Cortex of kidney (tissue), 1 donor: ENCODE measurements at places on chromosomes 13 and 19.

DNA sequence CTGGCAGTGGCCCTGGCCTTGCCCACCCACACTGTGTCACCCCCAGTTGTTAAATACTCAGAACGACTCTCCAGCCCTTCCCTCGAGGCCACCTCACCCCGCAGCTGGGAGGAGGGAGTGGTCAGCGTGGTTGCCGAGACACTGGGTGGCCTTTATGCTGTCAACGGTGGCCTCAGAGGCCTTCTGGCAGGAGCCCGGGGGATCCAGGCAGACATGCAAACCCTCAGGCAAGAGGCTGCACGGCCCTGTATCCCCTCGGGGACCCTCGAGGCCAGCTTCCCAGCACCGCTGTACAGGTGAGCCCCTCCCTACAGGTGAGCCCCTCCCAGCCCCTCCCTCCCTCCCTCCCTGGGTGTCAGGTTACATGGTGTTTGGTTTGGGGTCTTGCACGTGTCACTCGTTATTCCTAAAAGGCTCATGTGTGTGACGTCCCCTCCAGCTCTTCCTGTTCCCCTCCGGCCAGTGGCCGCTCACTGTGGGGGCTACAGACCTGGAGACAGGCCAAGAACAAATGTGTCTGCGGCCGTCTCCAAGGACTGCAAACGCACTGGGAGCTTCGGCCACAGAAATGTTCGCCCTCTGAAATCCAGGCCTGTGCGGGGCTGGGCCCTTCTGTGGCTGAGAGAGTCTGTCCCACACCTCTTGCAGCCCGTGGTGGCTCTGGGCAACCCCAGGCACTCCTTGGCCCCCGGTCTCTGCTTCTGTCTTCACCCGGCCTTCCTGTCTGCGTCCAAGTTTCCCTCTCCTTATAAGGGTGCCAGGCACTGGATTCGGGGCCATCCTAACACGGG is at the start of gene TEKTIP1:
TEKTIP1 (plus strand) TSS at position 210 of the 791 bp plus-strand sequence; CDS start at position 214, 4 bp downstream.
- no peak for DNase-seq

GRCh38 chr13:26320766-26321165 is 66.8 kb downstream of the CDK8 start:
- DNase-seq, result no peak

- DNase-seq, result no peak
These were observed 58.8 kb upstream of the ZNF681 start for GRCh38 chr19:23817519-23817918.

- DNase-seq, result no peak
These were observed 3.7 kb downstream of the TMC4 start for GRCh38 chr19:54169149-54169740.

- no peak for DNase-seq
These were observed 17.7 kb downstream of the RFX2 start for GRCh38 chr19:6092329-6093286.

DNA sequence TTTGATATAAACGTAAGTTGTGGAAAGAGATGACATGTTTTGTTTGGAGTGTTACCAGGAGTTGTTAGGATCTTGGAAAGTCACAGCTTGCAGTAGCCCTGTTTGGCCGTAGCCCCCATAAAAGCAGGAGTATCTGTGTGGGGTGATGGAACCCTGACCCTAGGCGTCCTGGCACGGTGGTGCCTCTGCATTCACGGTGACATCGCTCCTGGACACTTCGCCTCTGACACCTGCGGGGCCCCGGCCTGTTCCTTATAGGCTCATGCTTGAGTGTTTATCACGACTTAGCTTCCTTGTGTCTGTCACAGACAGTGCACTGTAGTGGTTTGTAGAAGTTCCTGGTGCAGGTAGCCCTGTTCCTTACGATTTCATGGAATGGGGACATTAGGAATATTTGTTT is 74.2 kb downstream of the ATP11A start:
- no peak for DNase-seq

DNA sequence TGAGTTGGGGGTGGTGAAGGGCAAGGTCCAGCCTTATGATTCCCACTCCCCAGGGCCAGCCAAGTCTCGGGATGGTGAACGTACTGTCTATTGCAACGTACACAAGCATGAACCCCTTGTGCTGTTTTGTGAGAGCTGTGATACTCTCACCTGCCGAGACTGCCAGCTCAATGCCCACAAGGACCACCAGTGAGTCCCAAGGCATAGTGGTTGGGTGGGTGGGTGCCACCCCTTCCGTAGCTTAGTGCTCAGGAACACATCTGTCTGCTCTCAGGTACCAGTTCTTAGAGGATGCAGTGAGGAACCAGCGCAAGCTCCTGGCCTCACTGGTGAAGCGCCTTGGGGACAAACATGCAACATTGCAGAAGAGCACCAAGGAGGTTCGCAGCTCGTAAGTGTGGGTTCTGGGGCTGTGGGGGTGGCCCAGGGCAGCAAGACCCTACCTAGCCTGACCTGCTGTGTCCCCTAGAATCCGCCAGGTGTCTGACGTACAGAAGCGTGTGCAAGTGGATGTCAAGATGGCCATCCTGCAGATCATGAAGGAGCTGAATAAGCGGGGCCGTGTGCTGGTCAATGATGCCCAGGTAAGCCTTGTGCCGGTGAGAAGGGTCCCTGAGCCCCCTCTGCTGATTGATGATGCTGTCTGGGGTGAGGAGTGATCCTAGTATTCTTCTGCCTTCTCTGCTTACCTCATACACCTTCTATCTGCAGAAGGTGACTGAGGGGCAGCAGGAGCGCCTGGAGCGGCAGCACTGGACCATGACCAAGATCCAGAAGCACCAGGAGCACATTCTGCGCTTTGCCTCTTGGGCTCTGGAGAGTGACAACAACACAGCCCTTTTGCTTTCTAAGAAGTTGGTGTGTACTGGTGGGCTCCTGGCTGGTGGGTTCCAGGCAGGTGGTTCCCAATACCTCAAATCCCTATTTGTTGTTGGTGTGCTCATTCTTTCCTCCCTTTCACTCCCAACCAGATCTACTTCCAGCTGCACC is 3.8 kb downstream of the TRIM28 start:
- no peak for DNase-seq

GRCh38 chr13:111242585-111242984 is 77.9 kb upstream of the TEX29 start:
- DNase-seq, result no peak

DNA sequence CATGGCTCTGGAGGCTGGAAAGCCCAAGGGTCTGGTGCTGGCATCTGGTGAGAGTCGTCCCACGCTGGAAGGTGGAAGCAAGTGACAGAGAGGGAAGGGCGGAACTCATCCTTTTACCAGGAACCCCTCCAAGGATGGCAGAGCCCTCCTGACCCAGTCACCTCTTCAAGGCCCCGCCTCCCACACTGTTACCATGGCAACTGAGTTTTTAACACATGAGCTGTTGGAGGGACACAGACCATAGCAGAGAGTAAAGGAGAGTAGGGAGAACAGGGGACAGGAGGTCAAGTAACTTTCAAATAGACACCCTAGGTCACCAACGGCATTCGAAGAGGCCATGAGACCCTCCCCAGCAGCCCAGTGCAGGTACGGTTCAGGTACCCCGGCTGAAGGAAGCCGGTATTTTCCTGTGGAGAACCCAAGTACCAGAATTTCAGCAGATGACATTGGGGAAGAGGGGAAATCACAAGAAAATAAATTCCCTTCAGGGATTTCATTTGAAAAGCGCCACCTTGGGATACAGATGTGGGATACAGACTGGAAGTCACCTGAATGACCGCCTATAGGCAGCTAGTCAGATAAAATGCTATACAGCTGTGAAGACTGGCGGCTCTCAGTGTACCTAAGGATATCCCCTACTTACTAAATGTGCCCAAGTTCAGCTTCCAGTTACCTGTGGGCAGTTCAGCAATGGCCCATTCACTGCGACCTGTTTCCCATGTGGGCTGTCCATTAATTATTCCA is 8.0 kb downstream of the IL17D start:
- no peak for DNase-seq

GRCh38 chr19:17296273-17296672 is 7.0 kb downstream of the ABHD8 start:
- DNase-seq, result no peak

- DNase-seq, result no peak
These were observed 46.4 kb downstream of the PEX11G start for GRCh38 chr19:7442423-7442822.
